ENCODE measurements at places on chromosomes 2 and 18.

GRCh38 chr18:79062806-79063205, 6.4 kb upstream of the ATP9B start:
- H3K4me3 ChIP-seq: no peak overlapping the region
- no peak overlapping the region for H3K27ac ChIP-seq
- no peaks in the 10 kb centered on the region for H3K36me3 ChIP-seq

GRCh38 chr2:96866986-96867755, 2.7 kb downstream of the SEMA4C start:
- peaks cover 5% of the 10 kb centered on the region for H3K36me3 ChIP-seq
- peak overlapping the region; percentile 96 for H3K4me3 ChIP-seq
- peaks cover 14% of the 10 kb centered on the region for H3K4me1 ChIP-seq
- H3K27me3 ChIP-seq: no peaks in the 10 kb centered on the region

GRCh38 chr2:110674620-110675555, 3.0 kb downstream of the BUB1 start:
- peak; percentile 29 for DNase-seq
- H3K36me3 ChIP-seq: no peaks in the 10 kb centered on the region
- no peak overlapping the region for H3K4me3 ChIP-seq

DNA sequence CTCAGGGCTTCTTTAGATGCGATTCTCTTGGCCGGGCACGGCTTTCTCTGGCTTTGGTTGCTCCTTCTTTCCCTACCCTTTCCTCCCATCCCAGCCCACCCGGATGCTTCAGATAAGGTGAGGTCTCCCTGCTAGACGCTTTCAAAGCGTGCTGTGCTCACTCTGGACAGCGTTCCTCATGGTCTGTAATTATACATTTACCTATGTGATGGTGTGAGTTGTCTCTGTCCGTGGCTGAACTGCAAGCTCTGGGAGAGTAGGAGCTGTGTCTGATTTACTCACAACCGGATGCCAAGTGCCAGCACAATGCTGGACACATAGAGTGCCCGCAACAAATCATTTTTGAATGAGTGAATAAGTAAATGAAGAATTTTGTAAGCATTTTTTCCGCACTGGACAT, 26.8 kb upstream of the PNPT1 start:
- H3K4me1 ChIP-seq: no peaks in the 10 kb centered on the region
- no peaks in the 10 kb centered on the region for H3K36me3 ChIP-seq
- no peak overlapping the region for H3K4me3 ChIP-seq
- no peak for DNase-seq

DNA sequence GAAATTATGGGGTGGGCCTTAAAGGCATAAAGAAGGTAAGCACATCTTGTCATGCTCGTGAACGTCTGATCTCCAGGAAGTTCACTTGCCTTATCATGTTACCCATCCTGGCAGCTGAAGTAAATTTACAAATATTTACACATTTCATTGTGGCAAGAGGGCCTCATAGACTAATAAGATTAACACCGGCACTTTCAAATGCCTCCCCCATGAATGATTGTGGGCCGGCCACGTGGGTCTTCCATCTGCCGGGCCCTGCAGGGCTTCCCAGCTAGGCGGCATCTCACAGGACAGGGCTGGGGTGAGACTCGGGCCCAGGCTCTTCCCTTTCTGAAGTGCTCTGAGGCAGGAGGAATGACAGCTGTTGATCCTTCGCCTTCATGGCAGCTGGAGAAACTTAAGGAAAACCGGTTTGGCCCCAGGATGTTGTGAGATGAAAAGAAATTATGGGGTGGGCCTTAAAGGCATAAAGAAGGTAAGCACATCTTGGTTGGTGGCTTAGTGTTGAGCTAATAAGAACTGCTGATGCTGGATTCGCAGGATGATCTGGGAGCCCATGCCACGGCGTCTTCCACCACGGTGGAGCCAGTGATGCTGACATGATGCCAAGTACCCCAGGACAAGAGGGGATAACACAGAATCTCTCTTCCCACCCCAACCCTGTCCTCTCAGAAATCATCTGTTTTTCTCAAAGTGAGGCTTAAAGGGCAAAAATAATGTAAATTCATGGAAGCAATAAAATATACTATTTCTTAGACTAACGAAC, 176.3 kb downstream of the SEPTIN10 start:
- H3K27ac ChIP-seq: no peak overlapping the region
- no peaks in the 10 kb centered on the region for H3K4me1 ChIP-seq
- no peak for DNase-seq
- H3K27me3 ChIP-seq: no peaks in the 10 kb centered on the region
- H3K4me3 ChIP-seq: no peak overlapping the region
- H3K36me3 ChIP-seq: no peaks in the 10 kb centered on the region

DNA sequence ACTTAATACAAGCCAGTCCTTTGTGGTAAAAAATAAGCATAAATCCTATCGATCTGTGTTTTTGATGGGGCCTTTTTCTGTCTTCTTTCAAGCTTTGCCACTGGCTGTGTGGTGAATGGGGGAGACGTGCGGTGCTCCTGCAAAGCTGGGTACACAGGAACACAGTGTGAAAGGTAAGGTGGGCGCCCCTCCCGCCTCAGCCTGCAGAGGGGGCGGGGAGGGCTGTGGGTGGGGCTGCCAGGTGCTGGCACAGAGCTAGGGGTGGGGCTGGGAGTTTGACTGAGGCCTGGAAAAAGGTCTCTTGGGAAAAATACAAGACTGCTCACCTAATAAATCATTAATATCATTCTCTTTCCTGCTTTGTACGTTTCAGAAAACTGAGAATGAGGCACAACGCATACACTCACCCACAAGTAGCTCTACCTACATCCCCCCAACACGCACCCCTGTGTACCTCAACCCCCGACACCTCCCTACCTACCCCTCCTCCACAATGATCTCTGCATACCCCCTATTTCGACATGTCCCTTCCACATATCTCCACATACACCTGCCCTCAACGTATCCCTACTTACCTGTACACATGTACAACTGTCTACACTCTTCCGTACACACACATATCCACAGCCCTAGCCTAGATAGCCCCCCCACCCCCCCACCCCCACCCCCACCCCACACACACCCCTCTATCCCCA, 129.7 kb upstream of the TTC39C start:
- H3K27me3 ChIP-seq: no peaks in the 10 kb centered on the region
- H3K36me3 ChIP-seq: no peaks in the 10 kb centered on the region
- H3K4me1 ChIP-seq: peaks cover 3% of the 10 kb centered on the region
- no peak overlapping the region for H3K4me3 ChIP-seq
- peak overlapping the region; percentile 0 for H3K27ac ChIP-seq
- peak; percentile 61 for DNase-seq

DNA sequence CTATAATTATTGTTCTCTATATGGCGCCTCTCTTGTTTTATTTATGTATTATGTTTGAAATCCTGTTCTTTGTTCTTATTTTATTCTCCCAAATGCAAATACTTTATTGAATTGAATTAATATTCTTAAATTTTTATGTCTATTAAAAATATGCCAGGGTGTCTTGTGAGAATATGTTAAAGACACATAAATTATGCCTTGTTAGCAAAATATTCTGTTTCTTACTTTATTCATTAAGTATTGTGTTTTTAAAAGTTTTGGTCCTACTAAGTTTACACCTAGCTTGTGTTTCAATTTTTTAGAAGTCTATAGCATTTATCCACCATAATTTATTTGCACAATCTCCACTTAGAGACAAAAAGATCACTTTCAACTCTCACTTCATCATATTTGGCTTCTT, 741.5 kb upstream of the SLC39A10 start:
- H3K36me3 ChIP-seq: no peaks in the 10 kb centered on the region
- no peak overlapping the region for H3K27ac ChIP-seq
- no peak for DNase-seq
- H3K27me3 ChIP-seq: no peaks in the 10 kb centered on the region

GRCh38 chr2:200352636-200353035, 46.1 kb downstream of the SPATS2L start:
- H3K27ac ChIP-seq: no peak overlapping the region
- no peak for DNase-seq
- no peak overlapping the region for H3K4me3 ChIP-seq
- no peaks in the 10 kb centered on the region for H3K27me3 ChIP-seq
- H3K4me1 ChIP-seq: no peaks in the 10 kb centered on the region
- no peaks in the 10 kb centered on the region for H3K36me3 ChIP-seq

DNA sequence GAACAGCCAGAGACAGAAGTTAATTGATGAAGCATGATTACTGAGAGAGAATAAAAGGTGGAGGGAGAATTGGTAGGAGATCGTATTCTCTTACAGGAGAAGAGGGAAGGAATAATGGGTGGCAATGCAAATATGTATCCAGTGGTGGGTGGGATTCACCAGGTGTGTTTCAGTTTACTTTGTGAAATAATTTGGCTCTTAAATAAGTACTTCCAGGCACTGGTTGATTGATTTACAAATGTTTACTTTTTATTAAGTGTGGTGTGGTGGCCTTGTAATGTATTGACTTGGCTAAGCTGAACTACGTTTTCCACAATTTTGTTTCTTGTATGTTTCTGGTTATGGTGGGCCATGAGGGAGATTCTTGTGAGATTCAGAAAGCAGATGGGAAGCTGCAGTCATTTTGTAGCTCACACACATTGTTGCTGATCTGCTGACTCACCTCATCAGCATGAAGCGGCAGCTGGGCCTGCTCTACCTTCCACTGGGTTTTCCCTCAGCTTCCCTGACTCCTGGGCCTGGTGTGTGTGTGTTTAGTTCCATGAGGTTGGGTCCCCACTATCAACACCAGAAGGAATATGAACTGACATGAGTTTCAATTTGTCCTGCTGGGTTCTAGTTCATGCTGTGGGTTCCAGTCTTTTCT, 32.6 kb downstream of the MYL12B start:
- no peak overlapping the region for H3K4me3 ChIP-seq
- no peak overlapping the region for H3K27ac ChIP-seq
- H3K4me1 ChIP-seq: no peaks in the 10 kb centered on the region
- H3K36me3 ChIP-seq: no peaks in the 10 kb centered on the region

GRCh38 chr18:53509886-53510285, 714.6 kb downstream of the MBD2 start:
- H3K36me3 ChIP-seq: no peaks in the 10 kb centered on the region
- no peak overlapping the region for H3K27ac ChIP-seq
- no peaks in the 10 kb centered on the region for H3K27me3 ChIP-seq
- H3K4me3 ChIP-seq: no peak overlapping the region
- no peak for DNase-seq

- H3K4me1 ChIP-seq: no peaks in the 10 kb centered on the region
- peak overlapping the region; percentile 12 for H3K27ac ChIP-seq
- H3K36me3 ChIP-seq: no peaks in the 10 kb centered on the region
- H3K4me3 ChIP-seq: peak overlapping the region; percentile 83
Measured at GRCh38 chr2:42171396-42171980, 2.3 kb downstream of the EML4 start.

DNA sequence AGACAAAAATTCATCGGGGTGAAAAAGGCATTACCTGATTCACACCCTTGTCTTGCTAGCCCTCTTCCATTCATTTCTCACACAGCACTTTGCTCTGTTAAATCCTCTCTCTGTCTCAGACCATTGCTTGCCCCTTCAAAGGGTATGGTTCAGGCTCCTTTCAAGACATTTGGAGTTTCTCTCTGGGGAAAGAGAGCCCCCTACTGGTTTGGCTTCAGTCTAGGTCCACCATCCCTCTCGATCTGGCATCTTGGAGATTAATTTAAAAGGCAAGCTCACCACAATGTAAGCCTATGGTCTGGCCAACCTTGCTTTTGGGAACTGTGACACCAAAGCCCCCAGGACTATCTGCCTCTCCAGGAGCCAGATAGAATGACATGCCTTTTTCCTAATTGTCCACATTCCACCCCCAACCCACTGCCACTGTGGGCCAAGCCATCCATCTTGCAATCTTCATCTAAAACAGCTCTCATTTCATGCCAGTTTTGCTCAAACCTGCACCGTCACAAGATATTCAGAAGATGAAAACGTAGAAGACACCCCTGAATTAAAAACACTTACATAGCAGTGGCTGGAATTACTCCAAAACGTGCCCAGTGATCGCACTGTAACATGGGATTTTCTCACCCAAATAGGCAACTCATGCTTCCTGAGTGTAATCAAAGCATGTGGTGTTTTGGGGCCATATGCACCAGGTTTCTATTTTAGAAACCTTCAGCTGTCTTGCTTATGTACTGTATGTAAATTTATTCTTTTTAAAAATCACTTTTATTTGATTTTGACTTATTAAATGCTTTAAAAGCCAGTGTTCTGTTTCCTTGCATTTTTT, 93.9 kb downstream of the FARSB start:
- H3K4me1 ChIP-seq: no peaks in the 10 kb centered on the region
- no peak overlapping the region for H3K27ac ChIP-seq
- H3K4me3 ChIP-seq: no peak overlapping the region

DNA sequence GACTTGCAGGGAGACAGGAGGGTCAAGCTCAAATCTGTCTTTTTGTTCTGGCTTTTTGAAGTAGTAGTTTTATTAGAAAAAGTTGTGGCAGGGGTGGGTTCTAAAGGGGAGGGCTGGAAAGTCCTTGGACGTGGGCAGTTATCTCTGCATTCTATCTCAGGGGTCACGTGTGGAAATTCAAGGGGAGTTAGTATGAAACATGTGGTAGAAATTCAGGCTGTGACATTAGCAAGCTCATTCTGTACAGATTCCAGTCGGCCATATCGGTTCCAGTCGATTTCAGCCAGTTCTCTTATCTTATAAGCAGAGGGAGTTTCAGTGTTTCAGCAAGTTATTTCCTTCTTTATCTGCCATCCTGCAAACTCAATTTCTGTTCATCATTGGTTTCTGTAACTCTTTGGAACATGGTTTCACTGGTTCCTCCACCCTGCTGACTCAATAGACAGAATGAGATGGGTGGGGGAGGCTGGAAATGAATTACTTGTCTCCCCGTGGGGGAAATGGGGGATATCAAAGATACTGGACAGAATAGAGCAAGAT, 53.0 kb downstream of the RAB27B start:
- H3K36me3 ChIP-seq: no peaks in the 10 kb centered on the region
- no peaks in the 10 kb centered on the region for H3K27me3 ChIP-seq
- H3K4me3 ChIP-seq: no peak overlapping the region
- no peaks in the 10 kb centered on the region for H3K4me1 ChIP-seq
- H3K27ac ChIP-seq: no peak overlapping the region
- DNase-seq: no peak

DNA sequence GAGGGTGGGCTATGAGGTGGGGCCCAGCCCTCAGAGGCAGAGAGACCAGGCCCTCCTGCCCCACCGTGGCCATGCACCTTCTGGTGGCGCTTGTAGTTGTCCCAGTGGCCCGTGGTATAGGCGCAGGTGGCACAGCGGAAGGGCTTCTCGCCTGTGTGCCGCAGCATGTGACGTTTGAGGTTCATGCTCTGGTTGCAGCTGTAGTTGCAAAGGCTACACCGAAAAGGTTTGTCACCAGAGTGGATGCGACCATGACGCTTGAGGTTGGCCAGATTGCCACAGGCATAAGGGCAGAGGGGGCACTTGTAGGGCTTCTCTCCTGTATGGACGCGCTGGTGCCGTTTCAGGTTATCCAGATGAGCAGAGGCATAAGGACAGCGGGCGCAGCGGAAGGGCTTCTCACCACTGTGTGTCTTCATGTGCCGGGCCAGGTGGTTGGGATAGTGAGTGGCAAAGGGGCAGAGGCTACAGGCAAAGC, 2.9 kb downstream of the ZNF513 start:
- no peaks in the 10 kb centered on the region for H3K27me3 ChIP-seq
- DNase-seq: no peak
- H3K4me1 ChIP-seq: peaks cover under 1% of the 10 kb centered on the region
- H3K27ac ChIP-seq: no peak overlapping the region
- no peak overlapping the region for H3K4me3 ChIP-seq
- H3K36me3 ChIP-seq: peaks cover 14% of the 10 kb centered on the region
